ENCODE measurements at places on chromosomes 2 and 18.
A peak's percentile ranks its signal among the peaks of the same experiment; 100 is the strongest.

GRCh38 chr2:23944976-23945375, 4.7 kb downstream of the UBXN2A start:
- no peak for DNase-seq

- peak; percentile 19 for DNase-seq
These were observed 401.6 kb upstream of the TNP1 start for GRCh38 chr2:217261452-217261851.

DNA sequence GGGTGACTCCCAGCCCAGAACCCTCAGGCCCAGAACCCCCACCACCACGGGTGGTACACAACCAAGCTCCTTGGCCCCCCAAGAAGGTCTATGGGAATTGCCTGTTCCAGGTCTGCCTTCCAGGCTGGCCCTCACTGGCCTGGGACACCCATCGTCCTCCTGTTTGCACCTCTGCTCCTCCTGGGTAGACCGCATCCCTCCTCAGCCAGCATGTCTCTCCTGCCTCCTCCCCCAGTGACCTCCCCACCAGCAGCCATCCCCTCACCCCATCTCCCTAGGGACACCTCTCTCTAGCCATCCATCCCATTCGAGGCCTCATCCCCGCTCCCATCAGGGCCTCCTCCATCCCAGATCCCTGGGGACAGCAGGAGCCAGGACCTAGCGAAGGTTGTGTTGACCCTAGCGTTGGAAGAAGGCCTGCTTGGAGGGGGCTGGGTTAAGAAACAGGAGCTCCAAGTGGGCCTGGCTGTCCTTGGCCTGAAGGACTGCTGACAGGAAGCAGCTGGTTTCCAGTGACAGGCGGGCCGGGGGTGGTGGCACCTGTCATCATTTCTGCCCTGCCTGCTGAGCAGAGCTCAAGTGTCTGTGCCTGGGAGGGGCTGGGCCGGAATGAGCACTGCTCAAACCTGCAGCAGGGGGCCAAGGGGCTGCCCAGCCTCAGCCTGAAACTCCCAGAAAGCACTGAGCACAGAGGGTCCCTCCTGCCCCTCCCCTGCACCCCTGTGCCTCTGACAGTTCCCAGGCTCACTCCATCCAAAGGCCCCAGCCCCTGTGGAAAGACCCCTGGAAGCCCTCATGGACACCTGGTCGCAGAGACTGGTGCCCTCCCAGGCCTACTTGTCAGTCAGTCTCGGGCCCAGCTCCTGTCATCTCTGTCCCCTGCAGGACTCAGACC, 96.0 kb upstream of the OTOS start:
- DNase-seq: peak; percentile 93

GRCh38 chr2:139031722-139032121, 251.5 kb upstream of the NXPH2 start:
- peak; percentile 68 for DNase-seq

DNA sequence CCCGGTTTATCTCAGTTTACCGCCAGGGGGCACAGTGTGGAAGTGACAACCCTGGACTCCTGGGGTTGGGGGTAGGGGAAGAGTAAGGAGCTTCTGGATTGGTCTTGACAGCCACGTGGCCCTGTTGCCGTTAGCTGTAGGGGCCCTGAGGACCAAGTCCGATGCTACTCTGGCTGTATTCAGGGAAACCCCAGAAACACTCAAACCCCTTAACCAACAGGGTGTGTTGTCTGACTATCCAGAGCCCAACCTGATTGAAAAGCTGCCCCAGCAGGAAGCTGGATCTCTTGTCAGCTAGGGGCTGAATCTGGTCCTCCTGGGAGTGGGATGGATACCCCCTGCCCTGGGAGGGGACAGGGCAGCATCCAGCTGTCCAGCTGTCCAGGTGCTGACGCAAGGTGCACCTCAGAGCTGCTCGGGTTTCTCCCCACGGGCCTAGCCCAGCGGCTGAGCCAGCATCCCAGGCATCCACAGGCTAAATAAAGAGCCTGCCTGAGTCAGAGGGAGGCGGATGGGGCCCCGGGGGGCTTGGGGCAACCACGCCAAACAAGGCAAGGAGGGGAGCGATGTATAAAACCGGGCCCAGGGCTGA, 3.1 kb upstream of the GMPPA start:
- DNase-seq: peak; percentile 85

- no peak for DNase-seq
These were observed 100.4 kb downstream of the EN1 start for GRCh38 chr2:118747066-118747465.
